ENCODE measurements at places on chromosomes 2 and 18.

DNA sequence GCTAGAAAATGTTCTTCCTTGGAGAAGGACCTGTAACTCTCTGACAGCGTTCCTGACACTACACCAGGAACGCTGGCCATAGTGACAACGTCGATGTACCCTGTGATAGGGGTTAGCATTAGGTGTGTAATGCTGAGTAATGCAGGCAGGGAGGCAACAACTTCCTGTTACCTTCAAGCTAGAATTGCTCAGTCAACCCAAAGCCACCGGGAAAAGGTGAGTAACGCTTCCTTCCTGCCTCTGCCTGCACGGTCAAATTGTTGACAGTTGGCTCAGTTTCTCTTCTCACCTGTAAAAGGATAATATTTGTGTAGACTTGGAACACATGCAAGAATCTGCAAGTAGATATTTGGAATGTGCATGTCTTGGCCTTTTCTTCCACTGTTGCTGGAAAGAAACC lies 12.7 kb downstream of the FAM110C start:
- DNase-seq = peak; percentile 45

DNA sequence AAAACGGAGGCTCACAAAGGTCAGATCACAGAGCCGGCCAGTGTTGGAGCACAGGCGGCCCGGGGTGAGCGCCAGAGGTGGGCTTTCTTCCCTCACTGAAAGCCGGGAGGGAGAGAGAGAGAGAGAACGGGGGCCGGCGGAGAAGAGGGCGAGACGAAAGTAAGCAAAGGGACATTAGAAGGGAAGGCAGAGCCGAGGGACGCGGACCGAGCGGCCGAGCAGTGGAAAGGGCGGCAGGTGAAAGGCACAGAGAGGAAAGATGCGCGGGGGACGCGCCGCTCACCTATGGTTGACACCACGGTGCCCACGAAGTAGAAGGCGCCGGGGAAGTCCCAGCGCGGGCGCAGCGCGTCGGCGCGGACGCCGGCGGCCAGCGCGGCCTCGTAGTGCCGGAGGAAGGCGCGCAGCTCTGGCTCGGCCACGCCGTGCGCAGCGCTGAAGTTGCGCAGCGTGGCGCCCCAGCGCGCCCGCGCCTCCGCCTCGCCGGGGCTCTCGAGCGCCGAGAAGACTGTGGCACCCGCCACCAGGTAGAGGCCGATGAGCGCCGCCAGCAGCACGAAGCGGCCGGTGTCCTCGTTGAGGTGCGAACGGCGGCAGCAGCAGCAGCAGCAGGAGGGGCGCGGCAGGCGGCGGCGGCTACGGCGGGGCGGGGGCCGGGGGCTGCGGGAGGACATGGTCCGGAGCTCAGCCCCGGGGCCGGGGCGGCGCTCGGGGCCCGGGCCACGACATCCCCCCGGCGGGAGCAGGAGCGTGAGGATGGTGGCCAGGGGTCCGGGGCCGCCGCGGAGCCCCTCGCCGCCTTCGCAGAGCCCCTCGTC lies 166.9 kb downstream of the MSH2 start:
- peak; percentile 27 for DNase-seq

DNA sequence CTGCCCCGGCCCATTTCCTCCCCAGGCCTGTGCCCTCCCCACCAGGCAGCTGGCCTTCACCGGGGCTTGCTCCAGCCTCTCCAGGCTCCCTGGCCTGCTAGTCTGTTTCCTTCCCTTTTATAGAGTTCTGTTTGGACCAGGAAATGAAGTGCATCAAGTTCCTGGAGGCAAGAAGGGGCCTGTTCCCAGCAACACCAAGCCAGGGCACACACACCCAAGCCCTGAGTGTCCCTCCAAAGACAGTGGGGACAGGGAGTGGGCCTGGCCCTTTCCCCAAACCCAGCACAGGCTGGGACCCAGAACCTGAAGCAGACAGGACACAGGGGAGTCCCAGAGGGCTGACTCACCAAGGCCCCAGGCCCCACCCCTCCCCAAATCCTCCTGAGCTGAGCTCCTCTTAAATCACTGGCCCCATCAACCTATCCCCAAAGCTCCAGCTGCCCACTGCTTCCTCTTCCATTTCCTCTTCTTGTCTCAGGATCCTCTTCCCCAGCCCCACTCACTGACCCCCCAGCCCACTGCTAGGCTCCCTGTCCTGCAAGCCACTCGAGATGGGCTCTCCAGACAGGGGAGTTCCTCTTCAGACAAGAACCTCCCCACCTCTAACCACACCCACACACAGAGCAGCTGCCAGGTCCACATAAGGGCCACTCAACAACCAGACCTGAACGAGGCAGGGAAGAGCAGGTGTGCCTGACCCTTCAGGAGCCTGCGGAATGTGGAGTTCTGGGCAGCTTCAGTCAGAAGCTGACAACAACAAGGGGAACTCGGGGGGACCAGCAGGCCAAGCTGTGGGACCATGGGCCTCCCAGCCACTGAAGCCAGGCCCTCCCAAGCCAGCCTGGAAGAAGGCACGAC lies 74.2 kb downstream of the TNS1 start:
- DNase-seq = no peak

DNA sequence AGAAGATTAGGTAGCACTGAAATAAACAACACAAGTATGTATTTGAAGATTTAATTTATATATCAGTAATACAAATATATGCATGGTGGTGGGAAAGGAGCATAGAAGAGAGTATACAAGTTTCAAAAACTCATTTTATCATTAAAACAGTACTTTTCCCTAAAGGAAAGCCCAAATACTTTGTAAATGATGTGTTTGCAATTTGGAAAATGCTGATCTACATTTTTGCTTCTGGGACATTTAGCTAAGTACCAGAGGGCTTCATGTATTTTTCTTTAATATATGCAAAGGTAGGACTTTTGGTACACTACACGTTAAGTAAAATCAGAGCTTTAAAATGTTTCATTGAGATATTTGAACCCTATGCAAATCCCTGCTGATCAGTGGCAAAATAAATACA lies 1624.2 kb downstream of the SUCLG1 start:
- no peak for DNase-seq

- DNase-seq = no peak
Measured at GRCh38 chr2:30226144-30227032, 4.9 kb upstream of the LBH start.

DNA sequence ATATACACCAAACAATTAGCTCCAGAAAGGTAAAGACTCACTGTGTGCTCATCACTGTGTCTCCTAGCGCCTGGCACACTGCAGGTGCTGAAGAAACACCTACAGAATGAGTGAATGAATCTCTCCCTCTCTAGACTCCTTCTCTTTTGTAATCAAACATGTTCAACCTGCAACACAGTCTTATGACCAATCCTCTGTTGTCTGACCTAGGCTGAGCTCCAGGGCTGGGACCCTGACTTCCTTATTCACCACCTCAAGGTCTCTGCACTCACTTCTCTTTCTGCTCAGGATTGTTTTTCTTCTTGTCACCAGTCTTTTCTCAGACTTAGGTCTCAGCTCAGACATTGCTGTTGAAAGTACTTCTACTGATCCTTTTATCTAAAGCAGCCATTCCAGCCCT lies 9.8 kb downstream of the CKAP2L start:
- DNase-seq = no peak

DNA sequence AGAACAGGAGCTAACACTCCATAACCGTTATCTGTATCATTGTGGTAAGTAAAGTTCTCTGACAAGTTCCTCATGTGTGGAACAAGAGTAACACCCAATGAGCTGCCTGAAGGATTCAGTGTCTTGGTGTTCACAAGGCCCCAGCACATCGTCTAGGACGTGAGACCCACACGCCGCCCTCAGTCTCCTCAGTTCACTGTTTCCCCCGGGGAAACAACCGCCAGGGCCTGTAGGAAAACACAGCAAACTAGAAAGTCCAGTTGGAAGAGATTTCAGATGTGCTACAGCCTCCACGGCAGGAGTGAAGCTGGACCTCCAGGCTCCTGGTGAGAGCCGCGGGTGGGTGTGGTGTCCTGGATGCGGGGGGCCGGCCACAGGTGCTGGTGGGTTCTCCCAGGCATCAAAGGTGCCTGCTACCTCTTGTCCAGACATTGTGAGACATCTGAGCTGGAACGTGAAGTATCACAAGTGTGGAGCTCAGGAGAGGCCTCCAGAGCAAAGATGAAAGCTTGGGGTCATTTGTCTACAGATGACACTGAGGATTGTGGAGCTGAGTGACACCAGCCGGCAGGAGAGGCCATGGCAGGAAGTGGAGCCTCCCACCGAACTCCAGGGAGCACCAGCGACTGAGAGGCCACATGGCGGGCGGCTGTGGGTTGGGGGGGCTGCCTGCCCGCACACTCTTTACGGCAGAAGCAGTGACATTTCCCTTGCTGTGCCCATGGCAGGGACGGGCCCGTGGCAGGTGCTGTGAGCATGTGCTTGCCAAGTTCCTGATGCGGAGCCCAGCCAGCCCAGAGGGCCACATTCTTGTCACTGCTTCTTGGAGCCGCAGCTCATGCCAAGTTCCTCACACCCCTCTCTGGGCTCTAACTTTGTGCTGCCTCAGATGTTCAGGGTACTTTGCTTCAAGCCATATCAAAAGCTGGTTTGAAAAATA lies 131.2 kb downstream of the TMEM18 start:
- no peak for DNase-seq

DNA sequence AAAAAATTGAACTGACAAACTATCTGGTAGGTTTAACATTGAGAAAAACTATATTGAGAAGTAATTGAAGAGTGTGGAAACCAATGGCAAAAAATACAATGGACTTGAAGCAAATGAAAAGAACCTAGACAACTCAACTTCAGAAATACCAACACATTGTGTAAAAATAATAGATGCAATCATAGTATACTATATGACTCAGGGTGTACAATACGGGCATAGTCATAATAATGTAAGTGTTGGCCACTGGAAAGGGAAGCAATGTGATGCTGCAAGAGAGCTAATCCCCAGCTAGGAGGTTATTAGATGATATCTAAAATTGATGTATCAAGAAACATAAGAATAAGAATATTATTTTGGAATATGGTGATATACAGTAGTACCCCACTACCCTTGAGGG lies 45.3 kb downstream of the SMAD7 start:
- DNase-seq = no peak

- no peak for DNase-seq
Measured at GRCh38 chr18:32998285-32998684, 225.5 kb upstream of the KLHL14 start.

GRCh38 chr2:241810307-241811200 lies 1.6 kb downstream of the NEU4 start:
- DNase-seq = peak; percentile 54

- DNase-seq = no peak
Measured at GRCh38 chr18:10514082-10514481, 11.7 kb upstream of the NAPG start.

DNA sequence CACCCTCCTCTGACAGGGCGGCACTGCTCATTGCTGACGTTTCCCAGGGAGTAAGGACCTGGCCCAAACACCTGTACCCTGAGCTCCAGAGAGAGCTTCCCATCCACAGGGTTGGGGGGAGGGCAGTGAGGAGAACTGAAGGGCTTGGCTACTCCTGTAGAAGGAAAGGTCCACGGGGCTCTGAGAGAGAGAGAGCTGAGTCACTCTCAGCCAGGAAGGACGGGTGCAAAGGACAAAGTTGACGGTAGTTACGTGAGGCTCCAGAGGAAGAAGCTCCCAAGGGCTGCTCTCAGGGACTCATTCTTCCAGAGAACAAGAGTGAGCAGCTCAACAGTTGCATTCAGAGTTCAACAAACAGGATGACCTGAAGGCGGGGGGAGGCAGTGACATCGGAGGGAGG lies 852.5 kb downstream of the GALR1 start:
- DNase-seq = no peak

GRCh38 chr18:2958819-2959298 lies 54.1 kb downstream of the LPIN2 start:
- no peak for DNase-seq

GRCh38 chr2:161017780-161018470 lies 142.3 kb upstream of the TANK start:
- no peak for DNase-seq

DNA sequence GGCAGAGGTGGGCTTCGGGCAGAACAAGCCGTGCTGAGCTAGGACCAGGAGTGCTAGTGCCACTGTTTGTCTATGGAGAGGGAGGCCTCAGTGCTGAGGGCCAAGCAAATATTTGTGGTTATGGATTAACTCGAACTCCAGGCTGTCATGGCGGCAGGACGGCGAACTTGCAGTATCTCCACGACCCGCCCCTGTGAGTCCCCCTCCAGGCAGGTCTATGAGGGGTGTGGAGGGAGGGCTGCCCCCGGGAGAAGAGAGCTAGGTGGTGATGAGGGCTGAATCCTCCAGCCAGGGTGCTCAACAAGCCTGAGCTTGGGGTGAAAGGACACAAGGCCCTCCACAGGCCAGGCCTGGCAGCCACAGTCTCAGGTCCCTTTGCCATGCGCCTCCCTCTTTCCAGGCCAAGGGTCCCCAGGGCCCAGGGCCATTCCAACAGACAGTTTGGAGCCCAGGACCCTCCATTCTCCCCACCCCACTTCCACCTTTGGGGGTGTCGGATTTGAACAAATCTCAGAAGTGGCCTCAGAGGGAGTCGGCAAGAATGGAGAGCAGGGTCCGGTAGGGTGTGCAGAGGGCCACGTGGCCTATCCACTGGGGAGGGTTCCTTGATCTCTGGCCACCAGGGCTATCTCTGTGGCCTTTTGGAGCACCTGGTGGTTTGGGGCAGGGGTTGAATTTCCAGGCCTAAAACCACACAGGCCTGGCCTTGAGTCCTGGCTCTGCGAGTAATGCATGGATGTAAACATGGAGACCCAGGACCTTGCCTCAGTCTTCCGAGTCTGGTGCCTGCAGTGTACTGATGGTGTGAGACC lies at the start of gene PROC:
Gene PROC, plus strand, starts transcription at position 128 of the 812 bp plus-strand sequence. CDS start 1,516 bp downstream, outside the sequence.
- DNase-seq = no peak

- no peak for DNase-seq
Measured at GRCh38 chr2:176385838-176386237, 116.6 kb downstream of the MTX2 start.

DNA sequence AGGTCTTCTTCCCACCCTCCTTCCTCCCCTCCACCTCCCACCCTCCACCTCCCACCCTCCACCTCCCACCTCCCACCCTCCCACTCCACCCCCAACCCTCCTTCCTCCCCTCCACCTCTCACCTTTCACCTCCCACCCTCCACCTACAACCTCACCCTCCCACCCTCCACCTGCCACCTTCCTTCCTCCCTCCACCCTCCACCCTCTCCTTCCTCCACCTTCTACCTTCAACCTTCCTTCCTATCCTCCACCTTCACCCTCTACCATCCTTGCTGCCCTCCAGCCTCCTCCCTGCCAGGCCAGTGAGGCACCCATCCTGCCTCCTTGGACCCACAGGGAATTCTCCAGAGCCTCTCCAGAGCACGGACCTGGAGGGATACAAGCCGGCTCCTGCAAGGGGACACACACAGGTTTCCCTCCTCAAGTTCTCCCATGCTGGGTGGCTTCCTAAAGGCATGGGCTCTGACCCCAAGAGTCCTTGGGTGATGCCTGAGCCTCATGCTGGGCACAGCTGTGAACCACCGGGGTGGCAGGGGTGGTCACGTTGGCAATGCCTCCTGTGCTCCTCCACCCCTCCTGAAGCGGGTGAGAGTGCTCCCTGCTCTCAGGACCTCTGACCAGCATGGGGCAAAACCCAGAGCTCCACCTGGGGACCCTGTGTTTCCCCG lies 293.0 kb downstream of the NDUFA10 start:
- DNase-seq = no peak

DNA sequence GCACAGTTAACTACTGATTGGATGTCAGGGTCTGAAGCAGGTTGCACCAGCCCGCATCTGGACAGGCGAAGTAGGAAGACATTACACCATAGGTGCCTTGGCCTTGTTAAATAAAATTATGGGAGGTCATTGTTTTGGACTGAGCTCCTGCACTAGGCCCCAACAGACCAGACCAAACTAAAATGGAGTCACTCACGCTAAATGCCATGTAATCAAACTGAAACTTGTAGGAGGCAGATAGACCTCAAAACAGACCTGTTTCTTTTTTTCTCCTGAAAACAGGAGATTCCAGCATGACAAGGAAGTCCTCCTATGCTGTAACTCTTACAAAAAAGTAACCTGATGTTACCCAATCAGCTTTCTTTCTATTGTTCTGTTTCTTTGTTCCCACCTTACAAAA lies 15.5 kb upstream of the NFU1 start:
- no peak for DNase-seq

Data from activated naive CD4-positive, alpha-beta T cell treated with anti-CD3 and anti-CD28 coated beads, Interleukin-2, amount 50 U/mL, for 72 hours (primary cell).